Mucosa of descending colon (tissue), 3 donors: ENCODE measurements at places on chromosomes 5 and 9.

DNA sequence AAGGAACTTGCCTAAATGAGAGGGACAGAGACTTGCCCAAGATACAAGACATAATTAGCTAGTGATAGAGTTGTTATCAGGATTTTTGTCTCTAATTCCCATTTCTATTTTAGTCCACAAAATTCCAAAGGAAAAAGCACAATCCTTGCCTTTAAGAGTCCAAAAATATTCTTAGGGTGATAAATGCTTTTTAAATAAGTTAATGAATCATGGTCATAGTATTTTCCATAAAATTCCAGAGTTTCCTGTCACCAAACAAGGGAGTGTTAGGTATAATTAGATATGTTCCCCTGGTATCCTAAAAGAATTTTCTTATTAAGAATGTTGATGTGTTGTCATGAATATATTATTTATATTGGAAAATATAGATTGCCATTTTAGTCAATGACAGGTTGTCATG lies 21.8 kb upstream of the CEP72 start:
- no peak for DNase-seq

DNA sequence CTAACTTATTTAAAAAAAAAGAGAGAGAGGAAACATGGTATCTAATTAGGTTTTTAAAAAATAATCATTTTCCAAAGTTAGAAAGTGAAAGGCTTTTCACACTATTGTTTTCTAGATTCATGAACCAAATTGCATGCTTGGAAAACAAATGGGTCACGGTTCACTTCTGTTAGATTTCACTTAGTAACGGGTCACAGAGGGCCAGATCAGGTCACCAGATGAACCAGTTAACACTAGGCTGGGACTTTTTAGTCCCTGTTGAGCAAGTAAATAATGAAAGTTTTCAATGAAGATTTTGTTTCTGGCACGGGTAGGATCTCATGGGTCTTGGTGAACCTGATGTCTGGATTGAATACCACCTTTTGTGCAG lies 207.2 kb upstream of the RFX3 start:
- DNase-seq, result no peak

GRCh38 chr9:77808751-77809081 lies 160.6 kb upstream of the GNA14 start:
- DNase-seq, result no peak

- DNase-seq, result no peak
These were observed 10.1 kb downstream of the ARRDC3 start for GRCh38 chr5:91373006-91373405.

DNA sequence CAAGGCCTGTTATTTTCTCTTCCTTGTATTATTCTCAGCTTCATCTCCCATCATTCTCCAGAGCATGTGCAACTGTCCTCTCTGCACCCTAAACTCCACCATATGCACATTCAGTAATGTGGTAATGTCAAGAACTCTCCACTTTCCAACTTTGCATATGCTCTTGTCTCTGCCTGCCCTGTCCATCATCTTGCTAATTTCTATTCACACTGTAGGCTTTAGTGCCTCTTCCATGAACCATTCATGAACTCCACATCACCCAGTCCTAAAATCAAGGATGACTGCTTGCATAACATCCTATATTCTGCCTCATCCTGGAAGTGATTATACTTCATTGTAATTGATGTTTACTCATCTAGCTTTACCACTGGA lies 354.8 kb downstream of the PDE4D start:
- DNase-seq, result no peak

DNA sequence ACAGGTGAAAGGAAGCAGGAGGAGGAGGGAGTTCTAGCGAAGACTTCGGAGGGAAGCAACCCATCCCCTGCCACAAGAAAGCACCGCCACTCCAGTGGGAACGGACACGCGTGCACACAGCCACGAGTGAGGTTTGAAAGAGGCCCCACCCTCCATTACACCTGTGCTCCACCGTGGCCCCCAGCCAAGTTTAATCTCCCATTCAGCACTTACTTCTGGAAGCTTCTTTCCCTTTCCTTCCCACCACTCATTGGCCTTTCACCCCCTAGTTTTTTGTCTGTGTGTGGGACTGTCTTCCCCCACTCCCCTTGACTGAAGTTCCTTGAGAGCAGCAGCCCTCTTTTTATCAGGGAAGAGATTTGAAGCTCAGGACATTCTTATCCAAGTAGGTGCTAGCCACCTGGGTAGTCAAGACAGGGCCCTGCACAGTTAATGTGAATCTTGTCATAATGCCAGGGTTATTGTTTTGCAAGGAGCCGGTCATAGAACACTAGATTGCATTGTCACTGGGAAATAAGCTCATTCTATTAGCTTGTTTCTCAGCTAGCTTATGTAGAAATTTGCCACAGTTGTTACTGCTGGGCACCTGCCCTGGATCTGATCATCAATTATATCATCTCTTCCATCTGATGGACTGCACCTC lies 256.0 kb downstream of the DOCK8 start:
- peak; percentile 67 for DNase-seq

GRCh38 chr5:169881702-169882303 lies 98.5 kb downstream of the INSYN2B start:
- no peak for DNase-seq

DNA sequence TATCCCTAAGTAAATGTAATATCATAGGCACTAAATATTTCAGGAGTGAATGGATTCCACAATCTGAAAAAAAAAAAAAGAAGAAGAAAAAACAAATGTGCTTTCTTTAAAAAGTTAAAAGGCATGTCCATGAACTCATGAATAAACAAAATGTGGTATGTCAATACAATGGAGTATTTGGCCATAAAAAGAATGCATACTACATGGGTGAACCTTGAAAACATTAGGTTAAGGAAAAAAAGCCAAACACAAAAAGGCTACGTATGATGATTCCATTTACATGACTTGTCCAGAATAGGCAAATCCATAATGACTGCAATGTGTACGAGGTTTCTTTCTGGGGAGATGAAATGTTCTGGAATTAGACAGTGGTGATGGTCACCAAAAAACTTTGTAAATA lies 45.3 kb downstream of the FNIP1 start:
- no peak for DNase-seq

GRCh38 chr5:10633271-10634049 lies 69.6 kb downstream of the ANKRD33B start:
- no peak for DNase-seq

- no peak for DNase-seq
These were observed 68.4 kb upstream of the SMARCA2 start for GRCh38 chr9:1946526-1947283.

DNA sequence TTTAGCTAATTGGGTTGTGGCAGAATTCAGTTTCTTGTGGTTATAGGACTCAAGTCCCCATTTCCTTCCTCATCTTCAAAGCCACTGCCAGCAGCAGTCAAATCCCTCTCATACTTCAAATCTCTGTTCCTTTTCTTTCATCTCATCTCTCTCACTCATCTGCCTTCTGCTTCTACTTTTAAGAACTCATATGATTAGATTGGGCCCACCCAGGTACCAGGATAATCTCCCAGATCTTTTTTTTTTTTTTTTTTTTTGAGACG lies 8.0 kb upstream of the REEP5 start:
- no peak for DNase-seq

DNA sequence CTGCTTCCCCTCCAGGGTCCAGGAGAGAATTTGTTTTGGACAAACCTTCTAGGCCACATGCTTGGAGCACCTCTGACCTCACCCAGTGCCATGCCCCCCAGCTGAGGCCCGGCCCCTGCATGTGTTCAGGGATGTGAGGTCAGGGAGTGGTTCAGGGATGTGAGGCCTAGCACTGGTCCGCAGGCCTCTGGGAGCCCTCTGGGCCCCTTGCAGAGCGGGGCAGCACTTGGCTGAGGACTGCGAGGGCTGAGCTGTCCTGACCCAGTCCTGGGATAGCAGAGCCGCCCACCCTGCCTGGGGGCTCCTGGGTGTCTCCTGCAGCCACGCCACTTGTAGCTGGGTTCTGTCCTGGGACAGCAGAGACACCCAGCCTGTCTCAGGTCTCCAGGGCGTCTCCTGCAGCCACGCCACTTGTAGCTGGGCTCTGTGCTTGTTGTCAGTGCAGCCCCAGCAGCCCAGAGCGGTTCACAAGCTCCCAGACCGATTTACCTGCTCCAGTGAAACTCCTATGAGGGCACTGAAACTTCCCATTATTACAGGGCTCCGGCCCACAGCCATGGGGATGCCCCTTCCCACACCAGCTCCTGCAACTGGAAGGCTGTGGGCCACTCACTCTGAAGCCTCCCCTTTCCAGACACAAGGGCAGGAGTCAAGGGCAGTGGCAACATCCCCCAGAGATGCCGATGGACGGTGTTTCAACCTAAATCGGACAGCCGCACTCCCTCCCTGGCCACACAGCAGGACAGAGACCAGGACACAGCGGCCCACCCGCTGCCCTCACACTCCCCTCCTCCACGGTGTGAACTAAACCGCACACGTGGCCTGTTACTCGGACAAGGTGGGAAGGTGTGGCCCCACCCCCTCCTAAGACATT lies 5.4 kb upstream of the CEP72 start:
- peak; percentile 37 for DNase-seq

DNA sequence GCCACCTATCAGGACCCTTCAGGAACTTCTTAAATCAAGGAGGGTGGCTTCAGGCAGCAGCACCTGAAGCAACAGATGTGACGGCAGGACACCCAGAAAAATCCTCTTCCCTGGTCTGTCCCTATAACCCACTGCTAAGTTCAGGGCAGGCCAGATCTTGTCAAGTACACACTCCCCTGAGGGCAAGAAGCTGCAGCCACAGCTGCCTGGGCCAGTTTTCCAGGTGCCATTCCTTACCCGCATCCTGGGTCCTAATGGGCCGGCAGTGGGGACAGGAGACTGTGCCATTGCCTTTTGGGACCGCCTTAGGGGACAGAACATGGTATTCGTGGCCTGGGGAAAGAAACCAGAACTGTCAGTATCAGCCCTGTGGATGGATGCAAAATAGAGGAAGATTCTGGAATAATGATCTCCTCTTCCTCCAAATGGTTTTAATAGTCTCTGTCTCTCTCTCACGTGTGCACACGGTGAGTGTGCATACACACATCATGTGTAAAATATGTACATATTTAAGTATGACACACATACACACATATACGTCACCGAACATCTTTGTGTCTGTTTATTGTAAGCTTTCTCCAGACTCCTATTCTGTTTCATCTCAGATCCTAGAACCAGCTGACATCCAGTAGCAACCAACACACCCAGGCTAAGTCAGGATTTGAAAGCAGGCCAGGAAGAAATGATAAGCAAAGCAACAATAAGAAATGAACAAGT lies 14.0 kb downstream of the ORM2 start:
- no peak for DNase-seq

DNA sequence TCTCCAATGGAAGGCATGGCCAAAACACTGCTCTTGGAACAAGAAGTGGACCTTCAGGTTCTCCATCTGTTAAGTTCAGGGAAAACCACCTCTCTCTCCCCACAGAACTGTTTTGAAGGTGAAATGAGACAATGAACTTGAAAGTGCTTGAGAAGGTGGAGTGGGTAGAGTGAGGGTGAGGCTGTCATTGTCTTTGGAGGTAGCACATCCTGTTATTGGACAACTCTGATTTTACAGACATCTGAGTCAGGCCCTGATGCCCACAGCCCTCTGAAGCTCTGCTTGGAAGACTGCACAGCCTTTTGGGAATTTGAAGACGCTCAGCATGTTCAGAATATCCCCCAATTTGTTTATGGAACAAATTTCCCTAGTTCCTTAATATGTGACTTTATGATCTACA lies 27.6 kb upstream of the TEX48 start:
- DNase-seq, result no peak

DNA sequence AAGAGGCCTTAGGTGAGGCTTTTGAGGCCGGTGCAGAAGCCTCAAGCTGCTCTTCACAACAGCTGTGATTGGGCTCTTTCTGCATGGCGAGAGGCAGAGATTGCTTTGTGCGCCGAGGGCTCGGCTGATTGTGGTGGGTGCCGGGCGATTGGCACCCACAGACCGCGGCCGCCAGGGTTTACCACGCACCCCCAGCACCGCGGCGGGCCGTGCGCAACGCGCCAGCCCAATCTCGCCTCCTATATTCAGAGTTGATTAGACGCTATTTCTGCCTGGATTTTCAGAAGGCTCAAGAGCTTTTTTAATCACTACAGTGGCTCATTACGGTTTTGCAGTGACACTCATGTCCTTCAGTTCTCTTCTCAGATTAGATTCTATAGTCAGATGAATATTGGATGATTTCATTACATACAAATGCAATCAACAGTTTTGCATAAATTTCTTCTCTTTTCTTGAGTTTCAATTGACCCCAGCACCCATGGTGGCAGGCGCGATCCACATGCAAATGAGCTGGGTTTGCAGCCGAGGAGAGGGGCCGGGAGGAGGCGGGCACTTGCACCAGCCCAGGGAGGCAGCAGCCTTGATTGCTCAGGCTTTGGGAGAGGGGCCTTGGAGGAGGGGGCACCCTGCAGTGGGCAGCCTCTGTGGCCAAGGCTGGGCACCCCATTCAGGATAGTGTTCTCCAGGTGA lies 33.8 kb upstream of the PTGS1 start:
- DNase-seq, result no peak

- DNase-seq, result peak; percentile 23
These were observed 425 bp upstream of the EGFL7 start for GRCh38 chr9:136662326-136662655.

- DNase-seq, result no peak
These were observed 13.5 kb upstream of the TUSC1 start for GRCh38 chr9:25691786-25692185.

- peak; percentile 83 for DNase-seq
These were observed 67.1 kb downstream of the KLF4 start for GRCh38 chr9:107422189-107423185.

GRCh38 chr5:51388488-51389287 lies 5.4 kb downstream of the ISL1 start:
- DNase-seq, result no peak

GRCh38 chr9:125749951-125750626 lies 2.9 kb downstream of the PBX3 start:
- DNase-seq, result no peak

- DNase-seq, result peak; percentile 31
These were observed at the start of gene PTPRD for GRCh38 chr9:10612641-10613398. Gene PTPRD (minus strand): TSS chr9:10613002.

GRCh38 chr9:36941441-36941840 lies 92.6 kb downstream of the PAX5 start:
- DNase-seq, result no peak

GRCh38 chr5:820245-820644 lies 30.5 kb downstream of the ZDHHC11 start:
- DNase-seq, result no peak

DNA sequence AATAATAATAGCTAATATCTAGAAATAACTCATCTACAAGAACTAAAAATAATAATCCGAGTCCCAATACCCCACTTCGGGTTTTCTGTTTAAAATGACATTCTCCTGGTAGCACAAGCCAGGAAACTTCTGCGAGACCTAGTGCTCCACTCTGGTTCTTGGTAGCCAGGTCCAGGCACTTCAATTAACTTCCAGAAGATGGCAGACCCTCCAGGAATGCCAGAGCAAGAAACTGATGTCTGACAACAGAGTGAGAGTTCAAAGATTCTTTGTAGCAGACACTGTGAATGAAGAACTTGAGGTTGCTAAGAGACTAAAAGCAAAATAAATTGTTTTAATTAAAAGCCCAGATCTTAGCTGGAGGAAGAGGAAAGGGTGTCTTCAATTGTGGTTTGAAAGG lies 1963.3 kb upstream of the CDH9 start:
- DNase-seq, result no peak

GRCh38 chr9:69932901-69933300 lies 110.7 kb upstream of the MAMDC2 start:
- no peak for DNase-seq

GRCh38 chr5:149789835-149790234 lies 59.7 kb downstream of the PPARGC1B start:
- no peak for DNase-seq

GRCh38 chr9:27514551-27514950 lies 9.5 kb upstream of the IFNK start:
- no peak for DNase-seq

GRCh38 chr9:36913393-36914211 lies 120.5 kb downstream of the PAX5 start:
- DNase-seq, result no peak

- DNase-seq, result no peak
These were observed 22.8 kb downstream of the CCDC69 start for GRCh38 chr5:151200913-151201595.
